Forelimb muscle (tissue), 1 donor: ENCODE measurements at places on chromosomes 2 and 18.

GRCh38 chr2:290090-290722 lies 2.3 kb upstream of the ALKAL2 start:
- peak; percentile 45 for DNase-seq

DNA sequence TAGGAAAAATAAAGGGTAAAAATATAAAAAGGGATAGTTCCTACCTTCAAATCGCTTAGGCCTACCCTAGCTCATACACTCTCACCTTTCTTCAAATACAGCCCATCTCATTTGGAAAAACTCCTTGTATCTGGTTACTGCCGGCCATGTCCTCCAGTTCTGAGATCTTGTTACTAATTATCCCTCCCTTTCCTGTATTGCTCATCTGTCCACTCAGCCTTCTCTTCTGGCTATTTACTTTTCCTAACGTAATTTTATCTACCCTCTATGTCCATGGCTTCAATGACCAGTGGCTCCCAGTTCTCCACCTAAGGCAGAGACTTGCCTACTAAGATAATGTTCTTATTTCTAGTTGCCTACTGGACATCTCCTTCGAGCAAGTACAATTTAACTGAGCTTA lies 342.9 kb upstream of the ACVR2A start:
- DNase-seq: no peak

GRCh38 chr2:37357069-37357468 lies 12.6 kb downstream of the QPCT start:
- DNase-seq: no peak

GRCh38 chr2:51028829-51029228 lies 3.1 kb downstream of the NRXN1 start:
- DNase-seq: no peak

DNA sequence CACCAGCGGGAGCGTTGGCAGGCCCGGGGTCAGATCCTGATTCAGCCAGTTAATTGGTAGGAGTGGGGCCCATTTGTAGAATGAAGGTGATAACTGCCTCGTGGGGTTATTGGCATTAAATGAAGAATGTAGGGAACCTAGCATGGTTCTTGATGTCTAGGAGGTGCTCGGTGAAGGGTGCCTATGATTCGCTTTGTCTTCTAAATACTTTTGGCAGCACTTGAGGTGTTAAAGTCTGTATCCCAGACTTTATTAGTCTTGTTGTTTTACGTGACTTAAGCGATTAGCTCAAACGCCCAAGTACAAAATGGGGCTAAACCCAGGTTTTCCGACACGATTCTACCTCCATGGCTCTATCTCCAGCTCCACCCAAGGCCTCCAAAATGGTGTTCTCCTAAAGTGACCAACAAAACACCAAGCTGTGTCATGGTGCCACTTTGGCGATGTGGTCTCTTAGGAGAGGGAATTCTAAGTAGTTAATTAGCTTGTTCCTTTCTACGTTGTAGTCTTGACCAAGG lies 980 bp upstream of the PPP4R1 start:
- no peak for DNase-seq
